H4 (cell line): ENCODE measurements at places on chromosomes 2 and 18. TPM values are rescaled to one million over a fixed set of nuclear protein-coding genes. Genes with fewer than 3 reads are reported as not detected.

CDK15 gene
- 8.0 and 9.2 TPM in 2 replicates for total RNA-seq

MYCN gene
- total RNA-seq = 0.66 TPM in 1 of 2 replicates, not detected in the other

ASPRV1 gene
- 0.23 TPM in 1 of 2 replicates, not detected in the other for total RNA-seq

INO80D gene
- total RNA-seq = 2.3 and 4.5 TPM in 2 replicates

ZAP70 gene
- total RNA-seq = not detected in 2 replicates

ZCCHC2 gene
- 5.2 and 5.3 TPM in 2 replicates for total RNA-seq
